ENCODE measurements at places on chromosomes 2 and 18.

GRCh38 chr2:96241227-96241626 lies 24.6 kb downstream of the TMEM127 start:
- no peak for DNase-seq

DNA sequence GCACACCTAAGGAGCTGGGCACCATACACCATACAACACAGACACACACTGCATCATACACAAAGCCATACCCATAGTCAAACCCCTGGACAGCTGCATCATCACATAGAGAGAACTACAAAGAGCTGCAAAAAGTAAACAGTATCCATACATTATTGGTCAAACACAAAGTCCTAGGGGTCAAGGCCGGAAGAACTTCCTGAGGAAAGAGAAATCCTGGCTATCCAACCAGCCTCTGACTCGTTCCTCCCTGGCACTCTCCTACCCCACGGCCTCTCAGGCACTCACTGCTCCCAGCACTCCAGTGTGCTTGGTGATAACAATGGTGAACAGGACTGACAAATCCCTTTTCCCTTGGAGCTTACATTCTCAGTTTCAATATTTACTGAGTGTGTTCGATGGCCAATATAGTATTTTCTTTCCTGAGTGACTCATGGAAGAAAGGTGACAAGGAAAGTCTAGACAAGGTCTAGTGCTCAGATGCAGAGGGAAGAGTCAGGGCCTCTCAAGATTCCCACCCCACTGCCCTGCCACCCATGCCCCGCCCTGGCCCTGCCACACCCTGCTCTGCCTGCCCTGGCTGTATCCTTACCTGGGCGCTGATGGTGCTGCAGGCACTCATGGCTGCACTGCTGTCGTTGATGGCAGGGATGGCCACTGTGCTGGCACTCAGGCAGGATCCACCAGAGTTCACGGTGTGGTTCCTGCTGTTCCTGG lies 3.4 kb downstream of the CFAP65 start:
- DNase-seq, result no peak

- DNase-seq, result no peak
Measured at GRCh38 chr2:154532763-154533162, 165.7 kb upstream of the KCNJ3 start.

DNA sequence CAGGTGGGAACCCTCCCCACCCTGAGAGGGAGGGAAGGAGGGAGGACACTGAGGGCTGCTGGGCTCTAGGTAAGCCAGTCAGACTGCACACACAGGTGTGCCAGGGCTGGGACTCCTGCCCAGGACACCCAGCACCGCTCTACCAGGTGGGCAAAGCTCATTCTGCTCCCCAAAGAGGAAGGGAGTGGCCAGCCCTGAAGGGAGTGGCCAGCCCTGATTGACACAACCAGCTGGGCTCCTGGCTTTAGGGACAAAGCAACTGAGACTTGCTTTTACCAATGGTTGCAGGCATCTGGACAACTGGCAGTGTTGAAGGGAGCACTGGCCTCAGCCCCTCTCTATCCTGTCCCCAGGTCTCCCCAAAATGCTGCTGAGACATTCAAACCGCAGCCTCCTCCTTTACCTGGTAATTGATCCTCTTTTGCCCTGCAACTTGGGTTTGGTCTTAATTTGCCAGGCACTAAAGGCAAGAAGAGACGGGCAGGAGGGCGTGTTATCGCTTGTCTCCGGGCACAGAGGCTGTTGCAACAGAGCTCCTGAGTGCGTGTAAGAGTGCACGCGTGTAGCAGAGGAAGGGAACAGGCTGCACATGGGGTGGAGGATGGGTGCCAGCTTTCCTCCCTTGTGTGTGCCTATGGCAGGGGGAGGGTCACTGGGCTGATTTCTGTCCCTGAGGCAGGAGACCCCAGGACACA lies 14.5 kb upstream of the FOSL2 start:
- no peak for DNase-seq

DNA sequence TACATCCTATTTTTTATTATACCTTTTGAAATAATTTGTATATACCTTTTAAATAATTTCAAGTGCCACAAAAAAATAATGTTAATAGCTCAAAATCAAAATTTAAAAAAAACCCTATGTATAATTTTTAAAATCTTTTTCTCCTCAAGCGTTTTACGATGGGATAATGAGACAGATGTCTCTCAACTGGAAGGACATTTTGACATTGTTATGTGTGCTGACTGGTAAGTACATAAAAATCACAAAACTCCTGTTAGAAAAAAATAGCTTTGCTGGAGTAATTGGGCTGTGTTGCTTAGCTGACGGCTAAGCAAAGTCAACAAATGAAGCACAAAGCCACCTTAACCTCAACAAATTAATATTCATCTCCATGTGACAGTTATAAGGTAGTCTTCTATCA lies 198.0 kb upstream of the SIX3 start:
- DNase-seq, result no peak

Measured in effector memory CD8-positive, alpha-beta T cell (primary cell).